ENCODE measurements at places on chromosomes 4 and X.
A peak's percentile ranks its signal among the peaks of the same experiment; 100 is the strongest.

DNA sequence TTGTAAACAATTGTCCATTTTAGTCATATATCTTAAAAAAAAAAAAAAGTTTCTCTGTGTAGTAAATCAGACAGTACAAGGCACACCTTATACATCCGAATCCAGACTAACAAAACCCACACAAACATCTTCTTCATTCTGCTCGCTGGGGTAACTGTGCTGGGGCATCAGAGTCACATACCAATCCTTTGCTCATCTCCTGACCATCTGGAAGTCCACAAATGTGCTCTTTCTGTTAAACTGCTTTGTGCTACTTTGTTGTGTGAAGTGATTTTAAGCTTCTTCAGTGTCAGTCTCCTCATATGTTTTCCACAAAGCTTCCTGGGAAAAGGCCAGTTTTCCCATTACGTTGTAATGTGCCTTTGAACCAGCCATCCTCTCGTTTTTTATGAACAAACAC lies 86.2 kb upstream of the CBR4 start:
- no peak for DNase-seq

DNA sequence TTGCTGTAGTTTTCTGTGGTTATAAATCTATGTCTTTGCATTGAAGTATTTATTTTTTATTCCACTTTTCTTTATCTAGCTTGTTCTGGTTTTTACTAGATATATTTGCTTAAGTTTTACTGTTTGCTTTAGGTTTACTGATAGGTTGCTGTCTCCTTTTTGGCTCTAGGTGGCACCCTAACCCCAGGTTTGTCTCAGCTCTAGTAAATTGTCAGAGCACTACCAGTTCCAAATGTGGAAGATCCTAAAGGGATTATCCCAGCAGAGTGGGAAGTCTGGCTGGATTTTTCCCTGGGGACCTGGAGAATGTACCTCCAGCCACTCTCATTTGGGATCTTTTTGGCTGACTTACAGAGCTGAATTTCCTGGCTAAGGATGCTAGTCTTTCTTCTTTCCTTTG lies 106.1 kb downstream of the PBDC1 start:
- DNase-seq = no peak

- DNase-seq = no peak
Observed at GRCh38 chrX:119375561-119375960, 23.6 kb upstream of the SLC25A43 start.

DNA sequence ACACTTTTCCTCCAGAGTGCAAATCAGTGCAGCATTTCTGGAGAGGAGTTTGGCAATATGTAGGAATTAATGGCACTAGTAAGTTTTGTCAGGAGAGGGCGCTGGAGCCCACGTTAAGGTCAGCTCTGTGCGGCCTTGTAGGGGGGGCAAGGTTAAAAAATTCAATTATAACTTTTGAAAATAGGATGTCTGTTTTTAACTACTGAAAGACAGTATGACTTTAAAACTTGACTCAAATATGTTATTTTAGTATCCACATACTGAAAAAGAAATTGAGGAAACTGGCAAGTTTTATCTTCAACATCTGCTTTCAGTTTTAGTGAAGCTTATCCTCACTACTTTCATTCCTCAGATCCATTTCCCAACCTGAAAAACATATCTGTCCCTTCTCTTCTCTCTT lies 30.9 kb upstream of the HSD17B13 start:
- DNase-seq = peak; percentile 13

- no peak for DNase-seq
Observed at GRCh38 chr4:172946503-172946902, 222.1 kb upstream of the GALNT7 start.

GRCh38 chr4:8079916-8080753 lies 78.5 kb downstream of the ABLIM2 start:
- DNase-seq = no peak

- no peak for DNase-seq
Observed at GRCh38 chrX:155888139-155888538, 7.0 kb downstream of the VAMP7 start.

- no peak for DNase-seq
Observed at GRCh38 chr4:149166876-149167275, 648.8 kb downstream of the IQCM start.

GRCh38 chrX:10112510-10112909 lies 44.3 kb upstream of the CLCN4 start:
- no peak for DNase-seq

DNA sequence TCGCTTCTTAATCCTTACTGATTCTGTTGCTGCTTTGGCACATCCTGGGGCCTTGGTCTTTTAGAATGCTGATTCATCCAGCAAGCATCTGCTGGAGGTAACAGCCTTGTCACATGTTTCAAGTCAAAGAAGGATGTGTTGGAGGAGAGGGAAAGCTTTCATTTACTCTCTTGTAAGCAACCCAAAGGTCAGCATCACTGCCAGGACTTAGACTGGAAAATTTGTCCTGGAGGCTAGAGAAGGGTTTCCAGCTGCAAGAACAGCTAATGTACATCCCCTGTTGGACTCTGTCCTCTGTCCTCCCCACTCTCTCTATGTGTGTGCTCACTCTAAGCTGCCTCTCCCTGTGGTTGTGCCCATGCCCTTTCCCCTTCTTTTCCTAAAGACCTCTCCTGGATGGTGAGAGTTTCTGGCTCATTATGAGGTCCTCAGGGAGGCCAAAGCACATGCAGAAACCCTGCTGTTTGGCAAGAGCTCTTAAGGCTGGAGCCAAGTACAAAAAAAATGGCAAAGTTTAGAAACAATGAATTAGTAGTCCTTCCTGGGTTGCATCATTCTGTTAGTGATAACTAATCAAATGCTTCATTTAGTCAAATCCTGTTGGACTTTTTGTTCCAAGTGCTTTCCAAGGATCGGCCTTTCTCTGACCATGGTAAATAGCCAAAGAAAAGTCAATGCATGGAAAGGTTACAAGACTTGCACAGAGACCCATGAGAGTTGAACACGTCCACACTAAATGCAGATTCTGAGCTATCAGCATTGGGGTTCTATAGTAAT lies 13.4 kb upstream of the SRPX start:
- DNase-seq = no peak

DNA sequence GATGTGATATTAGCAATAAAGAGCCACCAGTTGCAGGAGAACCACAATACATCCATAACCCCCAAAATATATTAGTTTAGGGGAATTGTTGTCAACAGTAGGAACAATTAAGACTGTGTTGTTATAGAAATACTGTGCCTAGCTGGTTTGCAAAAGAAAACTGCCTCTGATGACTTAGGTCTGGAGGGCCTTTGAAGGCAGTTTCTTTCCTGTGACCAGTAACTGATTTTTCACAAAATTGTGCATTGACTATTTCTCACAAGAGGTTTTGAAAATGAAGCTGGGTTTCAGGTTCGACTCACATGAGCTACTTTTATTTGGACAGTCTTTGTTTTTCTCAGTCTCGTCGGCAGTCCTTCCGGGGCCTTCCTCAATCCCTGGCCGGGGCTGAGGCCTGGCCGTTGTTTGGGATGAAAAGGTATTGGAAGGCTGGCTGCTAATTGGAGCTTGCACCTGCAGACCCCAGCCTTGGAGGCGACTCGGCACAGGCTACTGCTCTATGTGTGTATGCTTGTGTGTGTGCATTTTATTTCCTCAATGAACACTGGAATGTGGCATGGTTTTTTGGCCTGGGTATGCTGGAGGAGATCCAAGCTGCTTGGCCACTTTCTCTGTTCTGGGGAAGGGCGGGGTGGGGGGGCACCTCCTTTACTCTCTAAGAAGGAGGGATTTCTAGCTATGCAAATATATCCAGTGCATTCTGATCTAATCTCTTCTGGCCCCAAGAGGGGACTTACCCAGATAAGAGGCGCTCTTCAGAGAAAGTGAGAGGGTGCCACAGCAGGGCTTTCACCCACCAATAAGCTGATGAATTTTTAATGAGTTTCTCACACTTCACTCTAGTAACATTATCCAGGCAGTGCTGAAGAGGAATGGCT lies 49.5 kb upstream of the LNX1 start:
- no peak for DNase-seq

GRCh38 chrX:47166126-47166525 lies 21.1 kb downstream of the RBM10 start:
- DNase-seq = no peak

GRCh38 chr4:182307746-182308145 lies 64.5 kb downstream of the TENM3 start:
- no peak for DNase-seq

DNA sequence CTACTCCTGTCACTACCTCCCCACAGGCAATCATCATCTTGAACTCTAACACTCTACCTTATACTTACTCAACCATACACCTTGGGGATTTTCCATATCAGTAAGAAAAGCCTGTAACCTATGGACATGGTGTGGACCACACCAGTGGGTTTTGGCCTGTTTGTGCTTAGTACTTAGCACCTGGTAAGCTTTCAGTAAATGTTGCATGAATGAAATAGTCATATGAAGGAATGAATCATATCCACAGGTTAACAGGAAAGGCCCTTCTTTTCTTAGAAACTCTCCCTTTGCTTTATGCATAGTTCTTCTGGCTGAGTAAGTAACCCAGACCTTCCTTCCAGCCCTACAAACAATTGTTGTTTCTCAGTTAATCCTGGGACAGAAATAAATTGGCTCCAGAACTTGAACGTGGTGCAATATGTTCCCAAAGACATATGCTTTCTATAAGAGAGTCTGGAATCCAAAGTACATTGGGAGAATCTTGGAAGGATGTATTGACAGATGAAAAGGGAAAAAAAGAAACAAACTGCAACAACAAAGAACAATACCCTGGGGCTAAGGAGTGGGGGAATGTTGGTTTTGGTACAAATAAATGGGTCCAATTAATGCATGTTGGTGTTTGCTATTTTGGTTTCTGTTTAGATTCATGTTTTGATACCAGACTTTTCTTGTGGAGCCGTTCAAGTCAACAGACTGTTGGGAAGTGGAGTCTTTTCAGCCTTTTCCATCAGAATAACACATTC lies 27.8 kb downstream of the RASL11B start:
- DNase-seq = no peak

DNA sequence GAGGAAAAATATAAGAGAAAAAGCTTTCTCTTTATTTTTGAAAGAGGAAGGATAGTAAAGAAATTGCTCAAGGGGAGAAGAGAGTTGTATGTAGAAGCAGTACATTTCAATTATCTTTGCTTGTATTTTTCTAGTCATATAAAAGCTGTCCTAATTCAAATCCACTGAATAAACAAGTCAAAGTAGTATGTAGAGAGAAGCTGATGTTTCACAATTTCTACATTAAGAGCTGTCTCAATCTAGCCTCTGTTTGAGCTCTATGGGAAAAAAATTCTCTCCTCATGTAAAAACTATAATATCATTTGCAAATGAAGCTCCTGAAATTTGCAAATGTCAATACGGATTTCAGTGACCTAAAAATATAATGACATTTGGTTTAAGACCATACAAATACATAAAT lies 52.6 kb downstream of the CHM start:
- DNase-seq = no peak

DNA sequence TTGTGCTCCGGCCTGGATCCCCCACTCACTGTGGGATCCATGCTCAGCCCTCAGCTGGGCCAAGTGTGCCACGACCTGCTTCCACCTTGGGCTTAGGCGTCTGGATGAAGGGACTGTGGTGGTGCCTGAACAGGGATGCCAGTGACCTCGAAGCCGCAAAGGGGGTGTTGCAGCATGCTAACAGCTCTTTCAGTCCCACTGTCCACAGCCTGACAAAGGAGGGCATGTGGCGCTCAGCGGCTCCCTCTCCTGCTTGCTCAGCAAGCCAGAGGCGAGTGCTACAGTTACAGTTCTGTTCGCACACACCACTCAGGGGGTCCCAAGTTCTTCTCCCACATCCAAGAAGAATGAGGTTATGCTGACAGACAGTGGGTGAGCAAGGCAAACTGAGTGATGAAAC lies 5.2 kb upstream of the IGBP1 start:
- no peak for DNase-seq

DNA sequence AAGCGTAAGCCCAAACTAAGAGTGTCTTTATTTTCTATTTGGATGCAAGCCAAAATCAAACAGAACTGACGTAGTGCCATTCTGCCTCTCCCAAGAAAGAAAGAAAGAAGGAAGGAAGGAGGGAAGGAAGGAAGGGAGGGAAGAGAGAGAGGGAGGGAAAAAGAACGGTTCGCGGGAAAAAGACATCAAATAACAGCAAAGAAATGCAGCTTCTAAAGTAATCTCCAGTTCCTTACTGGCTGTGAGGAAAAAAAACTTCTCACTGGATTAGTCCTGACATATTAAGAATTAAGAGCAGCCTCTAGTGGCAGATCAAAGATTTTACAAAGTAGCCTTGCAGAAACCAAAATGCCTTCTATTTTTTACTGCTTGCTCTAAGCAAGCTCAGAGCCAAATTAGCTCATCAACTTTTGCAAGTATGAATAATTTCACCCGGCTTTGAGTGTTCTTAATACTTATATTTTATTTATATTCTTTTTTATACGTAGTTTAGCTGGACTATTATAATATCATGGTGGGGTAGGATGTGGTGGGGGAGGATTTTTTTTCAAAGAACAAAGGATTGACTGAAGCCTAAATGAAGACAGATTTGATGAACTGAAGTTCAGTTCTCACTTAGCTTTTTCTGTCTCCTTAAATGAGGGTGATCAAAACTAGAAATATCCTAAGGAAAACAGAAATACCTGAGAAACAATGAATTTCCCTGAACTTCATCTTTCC lies 36.6 kb downstream of the PITX2 start:
- DNase-seq = no peak

GRCh38 chr4:157576671-157577217 lies 356.2 kb downstream of the GRIA2 start:
- DNase-seq = no peak

DNA sequence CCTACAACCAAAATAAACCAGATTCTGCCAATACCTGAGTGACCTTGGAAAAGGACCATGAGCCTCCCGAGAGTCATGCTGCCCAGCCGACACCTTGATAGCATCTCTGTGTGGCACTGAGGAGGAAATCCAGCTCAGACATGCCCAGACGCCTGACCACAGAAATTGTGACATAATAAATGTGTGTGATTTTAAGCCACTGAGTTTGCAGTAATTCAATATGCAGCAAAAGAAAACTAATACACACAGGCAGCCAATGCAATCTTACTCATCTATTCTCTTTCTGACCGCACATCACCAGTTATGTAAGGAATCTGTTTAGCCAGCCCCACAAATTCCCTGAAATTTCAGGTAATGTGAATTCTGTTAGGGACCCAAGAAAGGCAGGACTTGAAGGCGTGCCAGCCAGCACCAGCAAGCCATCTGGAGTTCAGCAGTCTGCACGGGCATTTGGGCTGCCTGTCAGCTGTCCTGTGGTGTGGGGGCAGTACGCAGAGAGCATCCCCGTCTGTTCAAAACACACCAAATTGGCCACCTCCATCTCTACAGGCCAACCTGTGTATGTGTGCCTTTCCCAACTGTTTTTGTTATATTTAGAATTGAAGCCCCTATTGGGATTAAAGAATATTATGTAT lies 176.4 kb downstream of the NLGN4X start:
- DNase-seq = no peak

GRCh38 chr4:74724979-74725378 lies 69.3 kb downstream of the BTC start:
- no peak for DNase-seq

GRCh38 chr4:102402223-102402622 lies 56.9 kb upstream of the SLC39A8 start:
- no peak for DNase-seq

DNA sequence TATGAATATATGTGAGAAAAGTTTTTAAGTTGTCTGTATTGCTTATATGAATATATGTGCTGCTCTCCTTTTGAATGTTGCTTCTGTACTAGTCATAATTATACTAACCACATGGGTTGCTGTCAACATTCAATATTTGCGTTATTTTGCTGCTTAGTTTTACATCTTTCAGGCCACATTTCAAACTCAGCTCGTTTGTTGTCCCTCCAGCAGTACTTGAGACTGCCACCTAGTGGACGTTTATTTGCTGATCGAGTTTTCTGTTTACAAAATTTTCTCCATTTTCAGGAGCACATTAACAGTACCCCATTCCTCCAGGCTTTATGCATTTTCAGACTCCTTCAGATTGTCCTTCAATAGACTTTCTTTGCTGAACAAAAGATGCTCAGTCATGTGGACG lies 75.8 kb downstream of the NUDT11 start:
- DNase-seq = no peak

Data from stimulated activated CD8-positive, alpha-beta memory T cell treated with anti-CD3 and anti-CD28 coated beads, Interleukin-7, amount 100 ng/mL, for 1 hour (primary cell).